ENCODE measurements at places on chromosomes 6 and 20.

GRCh38 chr20:9177278-9177677, 108.4 kb downstream of the PLCB4 start:
- no peak for DNase-seq

DNA sequence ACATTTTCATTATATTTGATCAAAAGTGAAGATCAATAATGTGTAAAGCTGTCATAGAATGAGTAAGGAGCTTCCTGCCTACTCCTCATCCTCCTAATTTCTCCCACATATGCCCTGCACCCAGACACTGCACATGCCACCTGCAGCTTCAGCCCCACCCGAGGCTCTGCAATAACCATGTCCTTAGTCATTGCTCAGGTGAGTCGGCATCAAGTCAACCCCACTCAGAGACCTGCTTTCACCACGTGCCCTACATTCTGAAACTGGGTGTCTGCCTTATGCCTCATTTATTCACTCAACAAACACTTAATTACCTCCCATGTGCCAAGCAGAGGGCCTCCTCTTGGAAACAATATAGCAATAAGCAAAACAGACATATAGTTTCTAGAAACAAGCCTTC, 15.4 kb upstream of the TNFAIP3 start:
- DNase-seq, result no peak

DNA sequence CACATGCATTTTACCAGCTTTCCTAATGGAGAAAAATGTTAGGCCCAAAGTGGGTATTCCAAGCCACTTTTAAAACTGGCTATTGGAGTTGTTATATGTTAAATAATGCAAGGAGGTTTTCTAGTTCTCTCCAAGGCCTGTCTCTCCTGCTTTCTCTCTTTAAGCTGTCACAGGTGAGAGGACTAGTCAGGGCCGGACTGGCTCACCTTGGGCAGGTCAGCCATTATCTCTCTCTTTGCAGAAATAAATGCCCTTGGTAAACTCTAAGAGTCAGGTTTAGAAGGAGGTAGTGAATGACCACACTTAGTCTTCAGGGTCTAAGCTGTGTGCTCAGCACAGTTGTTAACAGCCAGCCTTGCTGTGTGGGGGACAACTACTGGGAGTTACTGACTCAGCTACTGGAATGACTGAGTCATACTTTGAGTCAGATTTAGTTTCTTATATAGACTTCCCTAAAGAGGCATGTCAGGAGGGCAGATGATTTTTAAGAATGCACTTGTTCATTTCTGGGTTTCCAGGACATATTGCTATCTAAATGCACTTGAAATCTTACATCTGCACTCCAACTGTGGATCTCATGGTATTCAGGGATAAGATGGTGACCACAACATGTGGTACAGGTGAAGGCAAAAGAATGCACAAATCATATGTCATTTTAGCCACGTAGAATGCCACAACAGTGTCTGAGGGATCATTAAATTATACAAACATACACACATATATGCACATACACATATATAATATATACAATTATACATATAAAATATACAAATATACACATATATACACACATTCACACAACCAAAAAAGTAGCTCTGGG, 719.4 kb downstream of the EPM2A start:
- peak; percentile 87 for DNase-seq

- peak; percentile 61 for DNase-seq
Measured at GRCh38 chr6:5584078-5584482, 322.8 kb downstream of the FARS2 start.

DNA sequence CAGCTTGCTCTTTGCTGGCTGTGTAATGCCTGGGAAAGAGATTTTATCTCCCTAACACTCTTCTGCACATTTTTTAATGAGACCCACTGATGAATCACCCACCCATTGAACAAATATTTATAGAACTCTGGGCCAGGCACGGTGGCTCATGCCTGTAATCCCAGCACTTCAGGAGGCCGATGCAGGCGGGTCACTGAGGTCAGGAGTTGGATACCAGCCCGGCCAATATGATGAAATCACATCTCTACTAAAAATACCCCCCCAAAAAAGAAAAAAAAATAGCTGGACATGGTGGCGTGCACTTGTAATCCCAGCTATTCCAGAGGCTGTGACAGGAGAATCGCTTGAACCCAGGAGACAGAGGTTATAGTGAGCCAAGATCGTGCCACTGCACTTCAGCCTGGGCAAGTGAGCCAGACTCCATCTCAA, 82.1 kb upstream of the SIRPA start:
- DNase-seq, result peak; percentile 96

DNA sequence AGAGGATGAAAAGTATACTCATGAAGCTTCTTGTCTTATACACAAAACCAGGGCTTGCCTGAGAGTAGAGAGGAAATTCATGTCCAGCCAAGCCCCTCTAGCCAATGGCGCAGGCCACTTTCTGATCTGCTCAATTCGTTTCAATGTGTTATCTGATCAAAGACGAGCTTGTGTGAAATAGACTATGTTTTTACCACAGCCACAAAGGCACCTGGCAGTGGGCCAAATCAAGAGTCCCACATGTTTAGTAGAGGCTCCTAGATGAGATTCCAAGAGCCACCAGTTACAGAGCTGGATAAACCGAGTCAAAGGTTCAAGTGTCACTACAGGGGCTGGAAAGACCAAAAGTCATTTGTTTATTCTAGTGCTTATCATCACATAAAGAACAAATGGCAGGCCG, 34.9 kb downstream of the GPLD1 start:
- DNase-seq, result no peak

- DNase-seq, result no peak
Measured at GRCh38 chr6:168292826-168293225, 26.8 kb downstream of the DACT2 start.

GRCh38 chr6:157811476-157812173, 11.4 kb upstream of the SNX9 start:
- DNase-seq, result peak; percentile 71

GRCh38 chr20:51468636-51469035, 73.9 kb downstream of the NFATC2 start:
- DNase-seq, result no peak

GRCh38 chr20:62843656-62844055, 18.0 kb downstream of the TCFL5 start:
- no peak for DNase-seq

- DNase-seq, result no peak
Measured at GRCh38 chr20:50273601-50274491, 83.2 kb downstream of the CEBPB start.

DNA sequence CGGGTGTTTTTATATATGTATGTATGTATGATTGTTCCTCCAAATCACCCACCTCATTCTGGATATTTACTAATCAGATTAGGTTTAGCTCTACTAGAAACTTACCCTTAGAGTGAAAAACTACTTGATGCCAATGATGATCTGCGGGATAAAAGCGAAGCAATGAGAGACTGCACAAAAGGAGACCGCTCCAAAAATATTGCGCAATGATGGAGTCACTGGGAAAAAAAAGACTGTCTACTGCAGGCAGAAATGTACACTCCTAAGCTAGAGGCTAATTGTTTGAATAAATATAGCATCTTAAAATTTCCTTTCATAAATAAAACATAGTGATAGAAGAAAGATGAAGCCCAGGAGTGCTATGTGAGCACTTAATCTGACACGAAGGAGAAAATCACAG, 7.3 kb downstream of the RAB32 start:
- DNase-seq, result peak; percentile 37

DNA sequence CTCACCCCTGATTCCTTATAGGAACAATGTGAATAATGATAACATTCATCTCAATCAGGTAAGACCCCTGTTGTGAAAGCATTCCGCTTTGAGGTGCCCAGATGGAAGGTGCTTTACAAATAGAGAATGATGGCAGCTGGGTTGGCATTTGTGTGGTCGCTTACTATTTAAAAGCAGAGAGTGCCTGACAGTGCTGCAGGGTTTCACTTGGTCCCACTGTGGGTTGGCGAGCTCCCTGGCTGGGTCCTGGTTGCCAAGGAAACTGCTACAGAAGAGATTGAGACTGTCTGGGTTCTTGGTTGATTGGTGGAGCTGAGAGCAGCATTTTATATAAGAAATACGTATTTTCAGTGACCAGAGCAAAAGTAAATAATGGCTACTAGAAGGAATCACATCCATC, 207.2 kb upstream of the KCNQ5 start:
- no peak for DNase-seq

DNA sequence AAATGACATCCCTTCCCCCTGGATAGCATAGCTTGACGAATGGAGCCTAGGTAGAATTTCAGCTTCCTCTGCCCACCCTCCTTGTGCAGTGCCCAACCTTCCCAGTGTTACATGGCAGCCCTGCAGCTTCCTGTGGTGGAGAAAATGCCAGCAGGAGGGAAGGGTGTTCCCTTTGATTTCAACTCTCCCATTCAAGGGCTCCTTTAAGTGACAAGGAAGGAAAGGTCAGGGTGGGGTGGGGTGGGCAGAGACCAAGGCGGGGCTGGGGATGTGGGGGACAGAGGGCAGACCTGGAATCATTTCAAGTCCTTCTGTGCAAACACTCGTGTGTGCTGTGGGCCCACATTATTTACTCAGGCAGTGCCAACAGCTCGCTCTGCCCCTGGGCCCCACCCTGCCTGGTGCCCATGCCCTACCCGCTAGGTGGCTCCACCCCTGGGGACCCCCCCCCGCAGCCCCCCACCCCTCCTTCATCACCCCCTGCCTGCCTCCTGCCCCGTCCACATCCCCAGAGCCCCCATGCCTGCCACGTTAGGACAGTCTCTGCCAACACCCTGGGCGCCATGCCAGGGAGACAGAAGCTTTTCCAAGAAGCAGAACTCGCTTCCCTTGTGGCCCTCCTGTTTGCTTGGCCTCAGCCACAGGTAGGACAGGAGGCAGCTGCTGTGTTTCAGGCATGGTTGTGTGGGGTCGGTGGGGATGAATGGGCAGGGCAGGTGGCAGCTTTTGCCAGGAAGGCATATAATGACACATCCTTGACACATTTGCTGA, 9.4 kb downstream of the SPDEF start:
- peak; percentile 23 for DNase-seq

- no peak for DNase-seq
Measured at GRCh38 chr6:11495565-11496145, 41.9 kb upstream of the TMEM170B start.

- DNase-seq, result no peak
Measured at GRCh38 chr6:95614094-95614493, 36.8 kb downstream of the MANEA start.

DNA sequence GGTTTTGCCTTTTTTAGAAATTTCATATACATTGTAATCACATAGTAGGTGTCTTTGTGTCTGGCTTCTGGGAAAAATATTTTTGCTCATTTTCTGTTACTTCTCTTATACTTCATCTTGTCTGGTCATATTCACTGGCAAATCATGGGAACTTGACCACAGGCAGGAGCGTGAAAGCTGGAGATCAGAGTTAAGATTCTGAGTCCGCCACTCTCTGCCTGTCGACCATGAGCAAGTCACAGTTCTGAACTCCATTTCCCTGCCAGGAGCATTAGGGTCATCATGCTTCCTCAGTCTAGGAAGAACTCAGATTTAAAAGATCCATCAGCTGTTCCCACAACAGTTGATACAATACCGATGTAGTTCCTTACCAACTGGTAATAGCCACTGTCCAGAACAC, 12.4 kb upstream of the SCGN start:
- no peak for DNase-seq

GRCh38 chr20:58293453-58293852, 16.1 kb upstream of the RAB22A start:
- DNase-seq, result no peak

- DNase-seq, result peak; percentile 86
Measured at GRCh38 chr20:41078329-41078728, 49.7 kb downstream of the TOP1 start.

DNA sequence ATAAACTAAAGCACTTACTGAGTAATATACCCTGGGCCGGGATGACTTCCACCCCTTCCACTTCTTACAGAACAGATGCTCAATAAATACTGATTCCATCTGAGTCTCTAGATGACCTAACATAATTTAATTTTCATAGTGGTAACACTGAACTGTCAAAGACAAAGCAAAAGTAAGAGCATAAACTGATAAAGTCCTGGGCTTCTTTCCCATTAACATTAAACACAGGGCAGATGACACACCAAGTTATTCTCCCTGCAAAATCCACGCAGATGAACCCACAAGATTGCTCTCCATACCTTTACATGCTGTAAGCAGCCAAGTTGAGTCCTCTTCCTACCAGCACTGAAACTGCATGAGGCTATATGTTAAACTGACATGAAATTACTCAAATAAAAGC, 27.1 kb downstream of the AGPAT4 start:
- DNase-seq, result peak; percentile 46

DNA sequence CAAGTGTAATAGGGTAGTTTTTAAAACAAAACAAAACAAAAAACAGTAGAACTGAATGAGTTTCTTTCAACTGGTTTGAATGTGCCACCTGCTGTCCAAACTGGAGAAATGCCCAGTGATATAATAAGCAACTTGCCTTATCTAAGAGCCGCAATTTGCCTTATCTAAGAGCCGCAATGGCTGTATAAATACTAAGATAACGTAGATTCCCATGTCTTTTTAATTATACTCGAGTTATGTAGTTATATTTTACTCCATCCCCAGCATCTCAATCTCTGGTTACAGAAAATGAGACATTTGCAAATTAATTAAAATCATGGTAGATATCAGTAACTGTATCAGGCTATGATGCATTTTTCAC, 67.2 kb downstream of the RPP40 start:
- DNase-seq, result peak; percentile 79

GRCh38 chr6:16972535-16972934, 129.3 kb upstream of the STMND1 start:
- no peak for DNase-seq

DNA sequence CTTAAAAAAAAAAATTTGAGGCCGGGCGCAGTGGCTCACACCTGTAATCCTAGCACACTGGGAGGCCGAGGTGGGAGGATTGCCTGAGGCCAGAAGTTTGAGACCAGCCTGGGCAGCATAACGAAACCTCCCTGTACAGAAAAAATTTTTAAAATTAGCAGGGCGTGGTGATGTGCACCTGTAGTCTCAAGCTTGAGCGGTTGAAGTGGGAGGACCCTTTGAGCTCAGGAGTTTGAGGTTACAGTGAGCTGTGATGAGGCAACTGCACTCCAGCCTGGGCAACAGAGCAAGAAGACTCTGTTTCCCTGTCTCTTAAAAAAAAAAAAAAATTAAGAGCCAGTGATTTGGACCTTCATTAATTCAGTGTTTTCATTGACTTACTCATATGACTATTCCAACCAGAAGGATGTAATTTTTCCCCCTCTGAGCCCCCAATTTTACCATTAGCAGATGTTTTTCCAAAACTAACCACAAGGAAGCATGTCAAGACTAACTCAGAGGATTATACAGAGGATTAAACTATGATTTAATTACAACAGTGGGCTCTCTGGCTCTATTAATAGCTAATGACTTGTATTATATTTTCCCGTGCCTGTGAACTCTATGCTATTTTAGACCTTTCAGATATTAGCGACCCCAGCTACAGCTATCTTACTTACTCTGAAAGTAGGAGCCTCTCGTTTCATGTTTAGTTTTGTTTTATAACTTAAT, 75.1 kb downstream of the ARID1B start:
- DNase-seq, result no peak

- no peak for DNase-seq
Measured at GRCh38 chr6:43301081-43301870, 3.2 kb downstream of the SLC22A7 start.
